H1 (cell line): ENCODE measurements at places on chromosomes 7 and 10. TPM values are rescaled to one million over a fixed set of nuclear protein-coding genes. Genes with fewer than 3 reads are reported as not detected.
A peak's percentile ranks its signal among the peaks of the same experiment; 100 is the strongest.

CEP55 gene
- total RNA-seq, result 18.9 and 19.6 TPM in 2 replicates

TACR2 gene
- not detected in 2 replicates for total RNA-seq

XRCC2 gene
- 32.1 and 34.0 TPM in 2 replicates for total RNA-seq

GNAT3 gene
- not detected in 2 replicates for total RNA-seq

LIPJ gene
- not detected in 2 replicates for total RNA-seq

LRRC17 gene
- 3.0 and 3.3 TPM in 2 replicates for total RNA-seq

CYP2C19 gene
- not detected in 2 replicates for total RNA-seq

ERVW-1 gene
- not detected in 2 replicates for total RNA-seq

GIMAP4 gene
- 0.22 TPM in 1 of 2 replicates, not detected in the other for total RNA-seq

TDRD1 gene
- 0.71 and 0.92 TPM in 2 replicates for total RNA-seq

MYOF gene
- 2.3 and 3.2 TPM in 2 replicates for total RNA-seq

DNA sequence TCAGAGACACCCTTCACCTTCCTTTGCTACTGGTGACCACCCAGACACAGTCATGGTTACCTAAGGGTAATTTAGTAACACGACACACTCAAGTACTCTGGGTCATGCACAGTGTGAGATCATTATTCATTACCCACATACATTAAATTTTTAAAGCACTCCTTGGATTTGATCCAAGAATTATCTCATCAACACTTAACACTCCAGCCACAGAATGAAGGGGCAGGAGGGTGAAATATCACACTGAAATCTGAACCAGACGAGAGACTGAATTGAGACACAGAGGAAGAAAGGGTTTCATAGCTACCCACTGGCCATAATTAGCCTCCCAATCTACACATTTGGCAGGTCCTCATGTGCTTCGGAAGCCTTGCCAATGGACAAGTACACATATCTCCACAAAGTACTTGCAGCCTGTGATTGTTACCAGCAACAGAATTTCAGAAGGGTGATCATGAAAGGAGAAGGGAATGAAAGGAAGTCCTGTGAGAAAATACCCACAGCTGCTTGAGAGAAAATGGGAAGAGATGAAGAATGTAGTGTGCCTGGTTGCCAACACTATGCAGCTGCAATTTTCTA is 189.3 kb downstream of the POLR1F start:
- no peaks in the 10 kb centered on the region for H3K27me3 ChIP-seq
- no peaks in the 10 kb centered on the region for H3K36me3 ChIP-seq
- H3K4me1 ChIP-seq, result no peaks in the 10 kb centered on the region
- no peak overlapping the region for H3K27ac ChIP-seq
- H3K4me3 ChIP-seq, result no peak overlapping the region

GRCh38 chr7:129210256-129210988 is 14.4 kb upstream of the AHCYL2 start:
- H3K4me3 ChIP-seq, result no peak overlapping the region
- H3K27me3 ChIP-seq, result no peaks in the 10 kb centered on the region
- DNase-seq, result peak; percentile 98
- no peaks in the 10 kb centered on the region for H3K4me1 ChIP-seq

- peak; percentile 40 for DNase-seq
- no peaks in the 10 kb centered on the region for H3K4me1 ChIP-seq
- H3K36me3 ChIP-seq, result no peaks in the 10 kb centered on the region
- H3K4me3 ChIP-seq, result no peak overlapping the region
- H3K27me3 ChIP-seq, result no peaks in the 10 kb centered on the region
These were observed 96.4 kb downstream of the CREM start for GRCh38 chr10:35223016-35223415.

DNA sequence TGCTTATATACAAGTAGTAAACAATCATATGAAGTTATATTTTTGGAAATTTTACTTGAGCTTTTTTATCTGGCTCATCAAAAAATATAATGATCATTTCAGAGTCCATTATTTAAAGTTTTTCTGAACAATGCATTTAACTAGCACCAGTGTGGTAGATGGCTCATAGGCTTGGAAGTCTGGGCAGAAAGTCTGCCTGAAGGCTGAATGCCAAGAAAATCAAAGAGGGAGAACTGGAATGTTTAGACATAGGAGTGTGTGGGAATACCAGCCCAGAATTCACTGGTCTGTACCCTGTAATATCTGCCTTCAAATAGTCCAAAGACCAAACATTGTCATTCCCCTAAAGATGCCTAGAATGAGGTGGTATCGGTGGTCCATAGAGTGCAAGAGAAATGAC is 40.3 kb upstream of the ANK3 start:
- peaks cover under 1% of the 10 kb centered on the region for H3K4me1 ChIP-seq
- no peaks in the 10 kb centered on the region for H3K36me3 ChIP-seq
- H3K27ac ChIP-seq, result no peak overlapping the region
- H3K4me3 ChIP-seq, result no peak overlapping the region

GRCh38 chr10:132946311-132946710 is 3.9 kb upstream of the CFAP46 start:
- H3K27ac ChIP-seq, result no peak overlapping the region
- H3K36me3 ChIP-seq, result no peaks in the 10 kb centered on the region
- H3K27me3 ChIP-seq, result peaks cover 2% of the 10 kb centered on the region; the same call in 1 of the 2 replicates
- no peak overlapping the region for H3K4me3 ChIP-seq
- no peak for DNase-seq

DNA sequence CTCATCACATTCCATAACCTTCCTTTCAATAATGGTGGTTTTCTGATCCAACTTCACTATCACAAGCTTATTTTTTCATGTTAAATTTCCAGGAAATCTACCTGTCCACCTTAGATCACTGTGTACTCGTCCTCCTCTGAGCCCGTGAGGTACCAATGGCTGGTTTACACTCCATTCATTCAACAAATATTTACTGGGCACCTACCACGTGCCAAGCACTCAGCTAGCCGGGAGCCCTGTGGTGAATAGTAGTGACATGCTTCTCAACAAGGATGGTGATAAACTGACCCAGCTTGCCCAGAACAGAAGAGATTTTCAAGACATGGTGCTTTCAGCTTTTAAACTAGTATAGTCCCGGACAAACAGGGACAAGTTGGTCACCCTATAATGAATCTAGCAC is 98.2 kb downstream of the FAM204A start:
- H3K27ac ChIP-seq, result no peak overlapping the region
- peaks cover 39% of the 10 kb centered on the region for H3K27me3 ChIP-seq
- H3K4me1 ChIP-seq, result no peaks in the 10 kb centered on the region; the same call in 1 of the 2 replicates
- H3K4me3 ChIP-seq, result no peak overlapping the region
- H3K36me3 ChIP-seq, result no peaks in the 10 kb centered on the region
- no peak for DNase-seq

GRCh38 chr10:106284802-106285587 is 879.5 kb downstream of the SORCS1 start:
- no peaks in the 10 kb centered on the region for H3K27me3 ChIP-seq
- H3K36me3 ChIP-seq, result no peaks in the 10 kb centered on the region
- no peak overlapping the region for H3K27ac ChIP-seq
- no peaks in the 10 kb centered on the region for H3K4me1 ChIP-seq
- DNase-seq, result no peak

DNA sequence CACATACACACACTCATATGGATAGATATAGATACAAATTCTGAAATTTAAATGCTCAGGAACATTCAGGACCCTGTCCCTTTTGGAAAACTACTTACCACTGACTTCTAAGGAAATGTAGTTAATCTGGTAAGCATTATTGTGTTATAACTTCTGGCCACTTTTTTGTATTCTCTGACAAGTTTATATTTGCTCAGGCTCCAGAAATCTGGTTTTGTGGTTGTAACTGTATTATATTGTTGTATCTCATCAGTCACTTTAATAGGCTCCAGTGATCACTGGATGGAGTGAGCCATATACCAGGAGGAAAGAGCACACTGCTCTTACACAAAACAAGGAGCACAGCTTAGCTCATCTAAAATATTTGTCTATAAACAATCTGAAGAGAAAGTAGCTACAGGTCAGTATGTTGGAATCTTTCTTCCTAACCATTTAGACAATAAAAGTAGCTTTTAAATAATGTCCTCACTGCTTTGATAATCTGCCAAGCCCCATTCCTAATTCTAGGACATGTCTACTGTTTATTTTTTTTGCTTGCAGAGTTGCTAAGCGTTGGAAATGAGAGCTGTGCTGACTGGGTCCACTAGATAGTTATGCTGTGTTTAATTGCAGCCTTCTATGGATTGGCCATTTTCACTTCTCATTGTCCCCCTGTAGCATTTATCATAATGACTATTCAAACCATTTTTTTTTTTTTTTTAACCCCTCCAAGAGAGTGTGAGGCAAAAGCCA is 43.8 kb downstream of the SMNDC1 start:
- H3K27me3 ChIP-seq, result no peaks in the 10 kb centered on the region
- H3K4me1 ChIP-seq, result no peaks in the 10 kb centered on the region
- H3K4me3 ChIP-seq, result no peak overlapping the region
- no peak for DNase-seq
- no peak overlapping the region for H3K27ac ChIP-seq

GRCh38 chr10:133160826-133161471 is 930 bp downstream of the KNDC1 start:
- H3K27me3 ChIP-seq, result no peaks in the 10 kb centered on the region
- H3K27ac ChIP-seq, result no peak overlapping the region
- H3K4me1 ChIP-seq, result peaks cover 18% of the 10 kb centered on the region
- peaks cover 3% of the 10 kb centered on the region; the same call in 1 of the 2 replicates for H3K36me3 ChIP-seq

- H3K4me1 ChIP-seq, result no peaks in the 10 kb centered on the region
- H3K27me3 ChIP-seq, result peaks cover 19% of the 10 kb centered on the region
- DNase-seq, result no peak
- no peak overlapping the region for H3K4me3 ChIP-seq
- H3K36me3 ChIP-seq, result peaks cover 4% of the 10 kb centered on the region
These were observed 1.7 kb upstream of the FUOM start for GRCh38 chr10:133359554-133359971.

GRCh38 chr7:2523461-2523936 is 3.9 kb downstream of the LFNG start:
- H3K4me1 ChIP-seq, result peaks cover 58% of the 10 kb centered on the region
- DNase-seq, result peak; percentile 83
- peak overlapping the region; percentile 73 for H3K4me3 ChIP-seq
- peak overlapping the region; percentile 78 for H3K27ac ChIP-seq
- peaks cover 6% of the 10 kb centered on the region for H3K27me3 ChIP-seq
- peaks cover 9% of the 10 kb centered on the region for H3K36me3 ChIP-seq

DNA sequence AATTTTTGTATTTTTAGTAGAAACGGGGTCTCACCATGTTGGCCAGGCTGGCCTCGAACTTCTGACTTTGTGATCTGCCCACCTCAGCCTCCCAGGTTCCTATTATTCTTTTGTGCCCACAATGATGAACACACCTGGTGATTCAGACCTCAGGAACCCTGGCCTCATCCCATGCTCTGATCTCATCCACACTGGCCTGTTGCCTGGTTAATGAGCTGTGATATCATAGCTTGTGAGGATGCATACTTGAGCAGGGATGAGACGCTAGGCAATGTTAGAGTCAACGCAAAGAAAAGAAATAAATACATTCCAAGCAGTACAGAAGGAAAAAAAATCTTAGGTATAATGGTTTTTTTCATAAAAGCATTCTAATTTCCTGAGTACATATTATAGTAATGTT is 82.4 kb upstream of the RNF32 start:
- H3K27ac ChIP-seq, result no peak overlapping the region
- H3K36me3 ChIP-seq, result no peaks in the 10 kb centered on the region
- H3K4me1 ChIP-seq, result peaks cover 2% of the 10 kb centered on the region
- H3K27me3 ChIP-seq, result no peaks in the 10 kb centered on the region

- no peak overlapping the region for H3K27ac ChIP-seq
- no peaks in the 10 kb centered on the region for H3K4me1 ChIP-seq
- DNase-seq, result no peak
- no peaks in the 10 kb centered on the region for H3K36me3 ChIP-seq
These were observed 127.9 kb upstream of the SLC13A1 start for GRCh38 chr7:123327661-123328060.

- DNase-seq, result no peak
- H3K4me3 ChIP-seq, result no peak overlapping the region
- no peaks in the 10 kb centered on the region for H3K27me3 ChIP-seq
- H3K36me3 ChIP-seq, result no peaks in the 10 kb centered on the region
- no peak overlapping the region for H3K27ac ChIP-seq
These were observed 19.9 kb downstream of the BTBD16 start for GRCh38 chr10:122290833-122291532.

GRCh38 chr10:132121511-132121830 is 55.7 kb downstream of the JAKMIP3 start:
- H3K27me3 ChIP-seq, result no peaks in the 10 kb centered on the region
- no peak overlapping the region for H3K4me3 ChIP-seq
- H3K4me1 ChIP-seq, result peaks cover 2% of the 10 kb centered on the region; the same call in 1 of the 2 replicates
- no peak for DNase-seq

DNA sequence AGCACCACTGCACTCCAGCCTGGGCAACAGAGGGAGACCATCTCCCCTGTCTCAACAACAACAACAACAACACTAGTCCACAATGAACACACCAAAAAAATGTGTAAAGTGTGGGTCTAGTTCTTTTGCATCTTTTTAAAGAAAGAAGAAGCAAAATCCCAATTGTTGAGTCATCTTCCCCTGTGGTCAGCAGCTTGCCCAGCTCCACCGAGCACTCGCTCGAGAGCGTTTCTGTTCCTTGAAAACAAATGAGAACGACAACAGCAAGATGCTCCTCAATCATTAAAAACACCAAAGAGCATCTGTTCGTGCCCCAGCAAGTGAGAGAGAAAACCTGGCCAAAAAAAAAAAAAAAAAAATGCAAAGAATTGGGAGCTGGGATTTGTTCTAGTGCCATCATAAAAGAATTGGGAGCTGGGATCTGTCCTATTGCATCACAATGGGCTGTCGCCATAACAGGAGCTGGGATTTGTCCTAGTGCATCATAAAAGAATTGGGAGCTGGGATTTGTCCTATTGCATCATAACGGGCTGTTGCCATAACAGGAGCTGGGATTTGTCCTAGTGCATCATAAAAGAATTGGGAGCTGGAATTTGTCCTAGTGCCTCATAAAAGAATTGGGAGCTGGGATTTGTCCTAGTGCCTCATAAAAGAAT is 118.1 kb downstream of the PTPRN2 start:
- DNase-seq, result no peak
- H3K27me3 ChIP-seq, result no peaks in the 10 kb centered on the region
- no peak overlapping the region for H3K4me3 ChIP-seq
- peaks cover 14% of the 10 kb centered on the region for H3K4me1 ChIP-seq

GRCh38 chr10:76649723-76650127 is 987.9 kb downstream of the KCNMA1 start:
- no peak overlapping the region for H3K27ac ChIP-seq
- no peak overlapping the region for H3K4me3 ChIP-seq
- H3K4me1 ChIP-seq, result peaks cover 5% of the 10 kb centered on the region; the same call in 1 of the 2 replicates
- no peak for DNase-seq
- H3K27me3 ChIP-seq, result no peaks in the 10 kb centered on the region
